ENCODE measurements at places on chromosomes 4 and X.

GRCh38 chr4:108359986-108360681 is 191.4 kb upstream of the LEF1 start:
- DNase-seq = no peak

DNA sequence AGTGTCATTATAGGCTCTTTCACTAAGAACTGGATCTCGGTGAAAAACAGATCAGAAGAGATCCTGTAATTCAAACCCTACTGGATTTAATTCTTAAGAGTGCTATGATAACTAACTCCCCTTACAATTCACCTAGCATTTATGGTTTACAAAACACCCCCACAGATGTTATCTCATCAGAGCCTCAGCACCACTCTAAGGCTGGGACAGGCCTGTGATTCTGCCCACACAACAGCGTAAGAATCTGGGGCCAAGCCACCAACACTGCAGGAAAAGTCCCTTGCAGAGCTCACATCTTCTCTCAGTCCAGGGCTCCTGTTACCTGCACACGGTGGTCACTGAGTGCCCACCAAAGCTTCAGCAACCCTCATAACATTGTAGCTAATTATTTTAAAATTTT is 8.9 kb downstream of the MFAP3L start:
- DNase-seq = no peak

- DNase-seq = no peak
Observed at GRCh38 chrX:31166416-31166815, 94.6 kb upstream of the FTHL17 start.

DNA sequence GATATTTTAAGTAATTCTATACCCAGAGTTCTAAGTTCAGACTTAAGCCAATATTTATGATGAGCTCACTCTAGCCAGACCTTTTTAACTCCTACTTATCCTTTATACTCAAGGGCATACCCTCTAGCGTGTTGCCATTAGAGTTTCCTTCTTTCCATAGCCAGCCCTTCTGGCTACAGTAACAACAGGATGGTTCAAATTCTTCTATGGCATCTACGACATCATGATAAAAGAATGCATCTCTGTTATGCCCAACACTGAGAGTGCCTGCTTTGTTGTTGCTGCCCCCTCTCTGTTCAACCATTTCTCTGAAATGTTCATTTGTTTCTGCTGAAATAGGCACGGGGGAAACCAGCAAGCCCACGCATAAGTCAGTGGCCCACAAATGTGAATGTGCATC is 104.5 kb downstream of the UBE2NL start:
- no peak for DNase-seq

DNA sequence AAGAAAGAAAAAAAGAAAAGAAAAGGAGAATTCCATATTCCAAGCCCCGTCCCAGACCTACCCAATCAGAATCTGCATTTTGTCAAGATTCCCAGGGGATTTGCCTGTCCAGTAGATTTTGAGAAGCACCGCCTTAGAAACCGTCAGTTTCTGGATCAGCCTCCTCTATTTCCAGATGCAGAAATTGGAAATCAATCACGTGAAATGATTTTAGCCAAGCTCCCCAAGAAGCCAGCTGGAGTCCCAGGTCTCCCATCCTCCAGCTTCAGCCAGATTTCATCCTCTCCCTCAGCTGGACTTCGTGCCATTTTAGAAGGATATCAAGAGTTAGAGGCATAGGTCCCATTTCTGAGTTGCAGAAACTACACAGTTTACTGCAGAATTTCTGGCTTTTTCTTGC is 629.3 kb downstream of the MID1IP1 start:
- DNase-seq = no peak
